ENCODE measurements at places on chromosomes 4 and X. TPM values are rescaled to one million over a fixed set of nuclear protein-coding genes. Genes with fewer than 3 reads are reported as not detected.

Gene CTAG2
- not detected for polyA plus RNA-seq

Gene USP27X
- polyA plus RNA-seq, result 4.3 TPM

Gene FABP2
- not detected for polyA plus RNA-seq

Gene CT55
- polyA plus RNA-seq, result not detected

Gene ABCG2
- polyA plus RNA-seq, result 1.2 TPM

Gene FGF5
- polyA plus RNA-seq, result 39.9 TPM

Gene RHOXF2B
- polyA plus RNA-seq, result not detected

Gene CSAG1
- polyA plus RNA-seq, result not detected

Gene NXF2
- polyA plus RNA-seq, result not detected

Gene HAND2
- polyA plus RNA-seq, result 2.2 TPM

Gene HPGD
- polyA plus RNA-seq, result 0.21 TPM

- no peak for DNase-seq
Observed at GRCh38 chr4:183765251-183765911, 106.3 kb downstream of the TRAPPC11 start.

GRCh38 chr4:7201420-7202305 lies 9.3 kb downstream of the SORCS2 start:
- no peak for DNase-seq

- DNase-seq, result no peak
Observed at GRCh38 chr4:117491516-117491915, 406.1 kb upstream of the TRAM1L1 start.

GRCh38 chr4:7799736-7800135 lies 139.9 kb downstream of the AFAP1 start:
- DNase-seq, result no peak

DNA sequence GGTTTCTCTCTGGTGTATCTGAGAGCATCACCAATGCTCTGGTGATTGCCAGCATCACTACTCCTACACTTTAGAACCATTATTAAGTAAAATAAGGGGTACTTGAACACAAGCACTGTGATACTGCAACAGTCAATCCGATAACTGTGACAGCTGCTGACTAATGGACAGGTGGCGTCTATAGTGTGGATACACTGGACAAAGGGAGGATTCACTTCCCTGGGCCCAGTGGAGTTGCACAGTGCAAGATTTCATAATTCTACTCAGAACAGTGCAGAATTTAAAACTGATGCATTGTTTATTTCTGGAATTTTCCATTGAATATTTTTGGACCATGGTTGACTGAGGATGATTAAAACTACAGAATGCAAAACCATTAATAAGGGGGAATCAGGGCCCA lies 97.8 kb downstream of the SHROOM3 start:
- no peak for DNase-seq

- DNase-seq, result no peak
Observed at GRCh38 chr4:108280072-108280471, 111.3 kb upstream of the LEF1 start.

GRCh38 chrX:155188786-155189185 lies 27.5 kb upstream of the VBP1 start:
- no peak for DNase-seq

GRCh38 chr4:40550948-40551462 lies 78.7 kb downstream of the RBM47 start:
- no peak for DNase-seq

- no peak for DNase-seq
Observed at GRCh38 chrX:2719774-2720447, 28.8 kb downstream of the CD99 start.

DNA sequence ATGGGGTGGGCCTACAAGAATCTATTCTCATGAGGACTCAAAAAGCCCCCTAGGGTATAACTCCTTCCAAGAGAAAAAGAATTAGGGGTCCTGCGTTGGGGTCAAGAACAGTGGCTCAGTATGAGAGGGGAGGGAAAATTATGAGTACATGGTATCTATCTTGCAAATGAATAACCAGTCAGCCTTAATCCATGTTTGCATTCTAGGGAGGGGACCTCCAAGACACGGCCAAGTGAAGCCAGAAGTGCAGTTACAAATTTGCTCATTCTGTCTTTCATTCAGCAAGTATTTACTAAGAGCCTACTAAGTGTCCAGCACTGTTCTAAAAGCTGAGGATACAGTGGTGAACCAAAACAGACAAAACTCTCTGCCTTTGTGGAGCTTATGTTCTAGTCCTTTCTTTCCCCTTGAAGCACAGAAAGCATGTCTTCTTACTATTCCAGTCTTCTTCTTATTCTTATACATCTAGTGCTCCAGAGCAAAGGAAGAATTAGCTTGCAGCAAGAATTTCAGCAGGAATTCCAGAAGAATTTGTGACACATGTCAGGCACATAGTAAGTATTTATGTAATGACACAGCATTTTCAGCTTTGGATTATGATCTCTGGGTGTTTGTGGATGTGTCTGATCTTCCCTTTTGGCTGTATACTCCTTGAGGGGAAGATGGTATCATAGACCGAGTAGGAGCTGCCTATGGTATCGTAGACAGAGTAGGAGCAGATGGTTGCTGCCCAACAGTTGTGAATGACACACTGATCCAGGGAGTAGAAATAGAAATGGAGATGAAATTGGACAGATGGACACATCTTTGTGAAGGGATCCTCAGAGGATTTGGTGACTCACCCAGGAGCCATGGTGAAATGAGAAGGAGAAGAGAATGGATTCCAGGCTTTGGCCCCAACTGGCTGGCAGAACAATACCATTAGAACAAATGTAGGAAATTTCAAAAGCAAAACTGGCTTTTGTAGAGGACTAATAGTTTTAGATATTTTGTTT lies 75.9 kb downstream of the COQ2 start:
- no peak for DNase-seq

- no peak for DNase-seq
Observed at GRCh38 chr4:140281828-140282552, 91.5 kb upstream of the SCOC start.

DNA sequence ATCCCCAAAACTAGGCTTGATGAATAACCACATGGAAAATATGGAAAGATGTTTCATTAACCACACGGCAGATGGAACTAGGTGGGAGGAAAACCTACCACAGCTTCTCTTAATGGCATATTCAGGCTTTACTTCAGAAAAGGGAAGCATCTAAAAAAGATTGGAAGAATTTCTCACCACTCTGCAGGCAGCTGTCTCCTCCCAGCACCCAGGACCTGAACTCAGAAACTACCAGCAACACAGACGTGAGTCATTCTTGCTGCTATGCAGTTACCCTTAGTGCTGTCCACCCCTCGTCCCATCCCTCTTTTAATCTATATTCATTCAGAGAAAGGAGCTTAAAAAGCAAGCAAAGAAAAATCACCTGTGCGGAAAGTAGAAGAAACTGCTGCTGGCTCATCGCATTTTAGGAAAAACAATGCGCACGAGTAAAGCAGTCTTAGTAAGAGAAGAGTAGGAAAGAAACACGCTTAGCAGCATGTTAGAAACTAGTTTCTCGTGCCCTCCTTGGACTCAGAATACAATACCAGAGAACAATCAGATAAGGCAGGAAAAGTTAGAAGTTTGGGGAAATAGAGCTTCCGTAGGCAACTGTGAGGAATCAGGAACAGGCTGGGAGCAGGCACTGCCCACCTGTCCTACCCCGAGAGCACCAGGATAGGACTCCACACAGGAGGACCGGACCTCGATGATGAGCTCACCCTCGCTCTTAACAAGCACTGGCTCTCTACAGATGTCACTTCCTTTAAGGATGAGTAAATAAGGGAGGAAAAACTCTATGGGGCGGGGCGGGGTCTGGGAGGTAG lies 48.1 kb upstream of the ENPP6 start:
- DNase-seq, result no peak

DNA sequence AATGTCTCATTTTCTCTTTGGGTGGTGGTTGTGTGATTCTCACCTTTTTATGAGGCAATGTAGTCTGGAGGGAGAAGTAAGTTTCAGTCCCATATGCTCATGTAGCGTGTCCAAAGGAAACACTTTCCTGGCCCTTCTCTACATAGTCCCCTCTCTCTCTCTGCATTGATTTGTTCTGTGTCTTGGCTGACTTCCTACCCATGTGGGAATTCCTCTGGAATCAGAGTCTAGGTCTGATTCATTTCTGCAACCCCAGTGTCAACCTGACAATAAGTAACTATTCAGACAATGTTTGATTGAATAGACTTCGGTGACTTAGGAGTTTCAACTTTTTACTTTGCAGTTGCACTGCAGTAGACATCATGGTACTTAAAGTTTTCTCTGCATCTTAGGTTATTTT lies 2.7 kb upstream of the ALAS2 start:
- DNase-seq, result no peak

DNA sequence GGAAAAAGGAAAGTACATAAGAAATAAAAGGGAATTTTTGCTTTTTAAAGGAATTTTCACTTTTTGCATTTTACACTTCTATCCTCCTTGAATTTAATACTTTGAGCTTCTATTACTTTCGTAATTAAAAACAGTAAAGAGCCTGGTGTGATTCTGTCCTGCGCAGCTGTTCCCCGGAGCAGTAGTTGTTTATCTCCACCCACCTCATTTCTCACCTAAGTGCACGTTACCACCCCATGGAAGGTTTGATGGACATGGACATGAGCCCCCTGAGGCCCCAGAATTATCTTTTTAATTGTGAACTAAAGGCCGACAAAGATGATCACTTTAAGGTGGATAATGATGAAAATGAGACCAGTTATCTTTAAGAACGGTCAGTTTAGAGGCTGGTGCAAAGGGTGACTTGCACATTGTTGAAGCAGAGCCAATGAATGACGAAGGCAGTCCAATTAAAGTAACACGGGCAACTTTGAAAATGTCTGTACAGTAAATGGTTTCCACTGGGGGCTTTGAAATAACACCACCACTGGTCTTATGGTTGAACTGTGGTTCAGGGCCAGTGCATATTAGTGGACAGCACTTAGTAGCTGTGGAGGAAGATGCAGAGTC lies 52.1 kb upstream of the TEX13D start:
- no peak for DNase-seq

DNA sequence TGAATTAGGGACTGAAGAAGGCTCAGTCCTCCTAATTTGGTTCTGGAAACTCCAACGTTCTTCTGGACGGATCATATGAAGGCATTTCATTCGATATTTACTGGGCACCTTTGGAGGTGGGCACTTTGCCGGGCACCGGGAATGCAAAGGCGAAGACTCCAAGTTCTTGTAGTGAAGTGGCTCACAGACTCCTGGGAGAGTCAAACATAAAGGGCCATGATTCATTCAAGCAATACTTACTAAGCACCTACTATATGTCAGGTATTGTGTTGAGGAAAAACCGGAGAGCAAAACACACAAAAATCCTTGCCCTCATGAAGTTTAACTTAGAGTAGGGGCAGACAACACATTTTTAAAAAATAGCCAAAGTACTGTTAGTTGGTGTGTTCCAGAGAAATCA lies 17.0 kb upstream of the ERCC6L start:
- DNase-seq, result no peak

Measured in AG04450 (cell line).